ENCODE measurements at places on chromosomes 5 and 9.

GRCh38 chr9:19163631-19164030, 36.3 kb upstream of the PLIN2 start:
- DNase-seq = no peak

DNA sequence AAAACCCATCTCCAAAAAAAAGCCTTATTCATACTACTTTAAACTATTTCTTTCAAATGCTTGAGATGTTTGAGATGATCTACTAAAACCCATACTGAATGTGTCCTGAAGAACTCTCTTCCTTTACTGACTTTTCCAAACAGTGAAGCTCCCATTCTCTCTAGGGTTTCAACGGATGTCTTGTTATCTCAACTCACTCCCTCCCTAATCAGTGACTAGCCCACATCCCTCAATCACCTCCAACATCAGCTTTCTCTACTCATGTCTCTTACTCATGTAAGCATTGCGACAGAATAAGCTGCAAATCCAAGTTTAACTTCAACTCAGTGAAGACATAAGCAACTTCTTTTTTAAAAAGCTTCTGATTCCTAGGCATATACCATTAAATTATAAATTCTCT, 42.1 kb downstream of the WDR41 start:
- DNase-seq = no peak

- no peak for DNase-seq
Observed at GRCh38 chr5:150082374-150082773, 4.0 kb downstream of the CSF1R start.

DNA sequence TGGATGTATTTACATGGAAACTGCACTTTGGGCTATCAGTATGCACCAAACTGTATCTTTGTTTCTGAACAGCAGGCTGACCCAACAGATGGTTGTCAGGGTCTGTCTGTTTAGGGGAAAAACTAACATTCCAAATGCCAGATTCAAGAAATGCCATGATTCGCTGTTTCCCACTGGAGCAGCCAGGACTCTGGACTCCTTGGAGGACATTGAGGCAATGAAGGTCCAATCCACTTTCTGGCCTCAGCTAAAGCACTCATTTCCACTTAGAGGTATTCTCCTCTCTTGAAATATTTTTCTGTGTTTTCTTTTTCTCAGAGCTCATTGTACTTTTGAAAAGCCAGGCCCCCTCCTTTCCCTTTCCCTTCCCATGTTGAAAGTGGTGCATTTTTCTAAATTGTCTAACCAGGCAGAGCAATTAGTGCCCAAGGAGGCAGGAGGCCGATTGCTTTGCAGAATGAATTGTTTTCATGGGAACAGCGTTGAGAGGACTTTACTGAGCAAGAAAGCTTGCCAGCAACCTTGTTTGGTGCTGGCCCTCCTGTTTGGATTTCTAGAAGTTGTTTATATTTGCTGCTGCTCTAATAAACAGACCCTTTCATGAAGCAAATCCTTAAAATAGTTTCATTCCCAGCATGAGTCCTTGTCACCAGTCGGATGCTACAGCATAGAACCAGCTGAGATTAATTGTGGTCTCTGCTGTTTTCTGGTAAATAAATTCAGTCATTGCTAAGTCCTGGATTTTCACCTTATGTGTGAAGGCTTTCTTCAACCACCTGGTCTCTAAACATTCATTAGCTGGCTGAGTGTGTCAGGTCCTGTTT, 132.8 kb upstream of the TAF11L2 start:
- DNase-seq = no peak

DNA sequence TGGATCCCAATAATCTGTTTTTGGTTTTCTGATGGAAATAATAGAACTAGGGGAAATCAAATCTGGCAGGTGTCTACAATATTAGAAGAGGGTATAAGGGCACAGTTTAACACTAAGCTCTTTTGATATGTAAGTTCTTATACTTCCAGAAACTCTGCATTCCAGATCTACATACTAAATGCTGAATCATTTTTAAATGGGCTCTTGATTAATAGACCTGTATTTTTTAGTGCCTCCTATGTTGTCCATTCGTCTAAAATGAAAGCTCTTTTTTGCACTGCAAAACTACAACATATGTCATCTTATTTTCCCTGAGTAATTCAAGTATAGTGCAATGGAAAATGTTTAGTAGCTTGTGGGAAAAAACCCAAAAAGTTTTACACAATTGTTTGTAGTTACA, 44.2 kb downstream of the NR6A1 start:
- DNase-seq = no peak

DNA sequence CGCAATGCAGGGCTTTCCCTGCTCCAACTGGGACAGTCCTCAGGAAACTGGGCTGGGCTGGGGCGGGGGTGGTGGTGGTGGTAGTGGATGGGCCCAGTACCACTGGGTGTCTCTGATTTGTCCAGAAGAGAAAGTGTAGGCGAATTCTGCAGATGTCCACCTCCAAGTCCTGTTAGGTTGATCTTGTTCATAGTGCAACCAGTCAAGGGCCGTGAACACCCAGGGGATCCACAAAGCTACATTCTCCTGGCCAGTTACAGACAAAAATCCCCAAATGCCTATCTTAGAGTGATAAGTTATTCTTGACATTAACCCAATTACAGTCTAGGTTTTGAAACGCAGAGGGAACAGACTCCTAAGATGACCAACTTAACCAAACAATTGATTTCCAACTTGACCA, 97.5 kb upstream of the SHB start:
- no peak for DNase-seq

- no peak for DNase-seq
Observed at GRCh38 chr5:43547532-43547931, 9.3 kb downstream of the PAIP1 start.

DNA sequence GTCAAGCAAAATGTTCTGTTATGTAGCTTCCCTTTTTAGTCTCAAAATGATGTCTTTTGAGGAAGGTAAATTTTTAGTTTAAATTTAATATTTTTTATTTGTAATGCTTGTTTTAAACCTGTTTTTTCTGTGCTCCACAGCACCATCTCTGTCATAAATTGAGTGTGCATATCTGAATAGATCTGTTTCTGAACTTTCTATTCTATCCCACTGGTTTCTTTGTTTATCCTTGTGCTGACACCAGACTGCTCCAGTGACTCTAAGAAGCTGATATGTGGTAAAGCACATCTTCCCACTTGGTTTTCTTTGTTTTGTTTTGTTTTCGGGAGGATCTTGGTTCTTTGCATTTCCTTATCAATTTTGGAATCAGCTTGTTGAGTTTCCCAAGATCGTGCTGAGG, 7.1 kb upstream of the RNF145 start:
- no peak for DNase-seq

DNA sequence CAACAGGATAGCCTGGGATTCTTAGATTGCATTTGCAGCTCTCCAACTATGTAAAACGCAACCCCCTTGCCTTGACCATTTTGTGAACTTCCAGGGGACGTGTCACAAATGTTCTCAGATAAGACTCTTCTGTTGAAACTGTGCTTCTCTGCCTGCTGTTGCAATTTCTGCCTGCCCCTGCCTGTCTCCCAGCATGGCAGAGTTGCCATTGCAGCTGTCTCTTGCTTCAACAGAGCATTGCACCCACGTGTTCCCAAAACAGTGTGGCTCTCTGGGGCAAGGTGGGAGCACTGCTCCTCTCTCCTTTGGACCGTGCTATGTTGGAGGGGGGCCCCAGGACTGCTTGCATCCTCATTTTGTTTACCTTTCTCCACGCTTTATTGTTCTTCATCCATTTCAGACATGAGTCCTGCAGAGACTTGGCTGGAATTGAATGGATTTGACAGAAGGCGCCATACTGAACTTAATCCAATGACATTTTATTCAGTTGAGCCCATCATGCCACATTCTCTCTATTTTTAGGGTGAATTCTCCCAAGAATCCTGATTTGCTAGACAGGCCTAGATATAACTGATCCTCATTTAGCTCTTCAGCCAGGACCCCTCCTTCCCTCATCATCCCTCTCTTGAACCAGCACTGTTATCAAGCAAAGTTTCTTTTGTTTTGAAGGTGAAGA, 90.7 kb downstream of the MAT2B start:
- DNase-seq = no peak

- DNase-seq = no peak
Observed at GRCh38 chr9:100600521-100601079, 22.7 kb downstream of the CAVIN4 start.

- DNase-seq = no peak
Observed at GRCh38 chr5:83071286-83072051, 5.7 kb downstream of the TMEM167A start.

- DNase-seq = no peak
Observed at GRCh38 chr9:118473521-118473920, 769.3 kb downstream of the TLR4 start.

GRCh38 chr5:42985129-42986037, 54.7 kb downstream of the ANXA2R start:
- no peak for DNase-seq

- no peak for DNase-seq
Observed at GRCh38 chr9:132846109-132846917, 31.8 kb downstream of the AK8 start.

DNA sequence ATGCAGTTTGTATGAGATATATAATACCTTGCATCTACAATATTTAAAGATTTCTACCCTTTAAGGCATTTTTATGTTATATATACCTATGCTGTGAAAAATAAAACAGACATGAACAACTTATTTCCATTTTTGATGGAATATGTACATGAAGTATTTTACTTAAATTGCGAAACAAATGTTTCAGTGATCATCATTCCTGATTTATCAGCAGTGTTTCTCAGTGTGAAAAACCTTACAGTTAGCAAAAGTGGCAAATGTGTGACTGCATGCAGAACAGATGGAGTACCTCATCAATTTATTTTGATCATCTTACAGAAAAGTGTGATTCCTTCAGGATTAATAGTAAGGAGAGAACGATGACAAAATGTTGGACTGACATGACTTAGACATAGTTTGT, 43.1 kb downstream of the PRR16 start:
- DNase-seq = no peak

- no peak for DNase-seq
Observed at GRCh38 chr5:74567411-74567995, 73.0 kb downstream of the ENC1 start.

DNA sequence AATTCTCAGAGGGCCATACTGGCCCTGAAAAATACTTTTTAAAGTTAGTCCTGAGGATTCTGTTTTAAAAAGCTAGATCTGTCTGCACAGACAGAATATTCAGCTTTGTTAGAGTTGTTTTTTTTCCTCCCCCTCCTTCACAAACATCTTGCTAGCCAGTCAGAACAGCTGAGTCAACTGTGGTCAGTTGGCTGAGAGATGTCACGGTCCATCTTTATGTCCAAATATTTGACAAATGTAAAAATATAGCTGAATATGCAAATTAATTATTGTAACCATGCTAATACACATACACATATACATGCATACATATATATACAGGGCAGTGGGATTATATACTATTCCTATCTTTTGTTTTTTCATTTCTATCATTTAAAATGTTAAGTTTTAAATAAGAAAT, 33.9 kb downstream of the UNC13B start:
- no peak for DNase-seq

DNA sequence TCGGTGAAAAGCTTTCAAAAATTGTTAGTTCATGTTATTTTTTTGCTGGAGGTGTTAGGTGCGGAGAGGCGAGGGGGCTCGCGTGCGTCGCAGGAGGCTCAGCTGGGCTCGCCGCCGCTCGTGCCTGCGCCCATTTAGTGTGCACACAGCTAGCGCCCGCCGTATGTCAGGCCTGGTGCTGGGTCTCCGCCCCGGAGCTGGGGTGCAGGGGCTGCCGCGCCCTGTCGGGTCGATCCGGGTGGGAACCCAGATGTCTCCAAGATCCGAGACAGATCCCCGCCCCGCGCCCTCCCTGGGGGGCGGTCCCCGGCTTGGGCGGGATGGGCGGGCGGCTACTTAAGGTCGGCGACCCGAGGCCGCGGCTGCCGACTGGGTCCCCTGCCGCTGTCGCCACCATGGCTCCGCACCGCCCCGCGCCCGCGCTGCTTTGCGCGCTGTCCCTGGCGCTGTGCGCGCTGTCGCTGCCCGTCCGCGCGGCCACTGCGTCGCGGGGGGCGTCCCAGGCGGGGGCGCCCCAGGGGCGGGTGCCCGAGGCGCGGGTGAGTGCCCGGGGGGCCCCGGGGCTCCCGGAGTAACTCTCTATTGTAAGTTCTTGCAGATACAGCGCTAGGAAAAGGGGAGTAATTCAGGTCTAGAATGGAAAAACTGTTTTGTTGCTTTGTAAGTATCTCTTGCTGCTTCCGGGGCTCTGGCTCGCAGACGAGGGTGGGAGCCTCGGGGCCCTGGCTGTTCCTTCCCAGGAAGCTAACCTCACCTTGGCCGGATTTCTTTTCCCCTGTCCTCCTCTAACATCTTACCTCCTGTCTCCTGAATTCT, 31.7 kb downstream of the GSN start:
- DNase-seq = no peak

DNA sequence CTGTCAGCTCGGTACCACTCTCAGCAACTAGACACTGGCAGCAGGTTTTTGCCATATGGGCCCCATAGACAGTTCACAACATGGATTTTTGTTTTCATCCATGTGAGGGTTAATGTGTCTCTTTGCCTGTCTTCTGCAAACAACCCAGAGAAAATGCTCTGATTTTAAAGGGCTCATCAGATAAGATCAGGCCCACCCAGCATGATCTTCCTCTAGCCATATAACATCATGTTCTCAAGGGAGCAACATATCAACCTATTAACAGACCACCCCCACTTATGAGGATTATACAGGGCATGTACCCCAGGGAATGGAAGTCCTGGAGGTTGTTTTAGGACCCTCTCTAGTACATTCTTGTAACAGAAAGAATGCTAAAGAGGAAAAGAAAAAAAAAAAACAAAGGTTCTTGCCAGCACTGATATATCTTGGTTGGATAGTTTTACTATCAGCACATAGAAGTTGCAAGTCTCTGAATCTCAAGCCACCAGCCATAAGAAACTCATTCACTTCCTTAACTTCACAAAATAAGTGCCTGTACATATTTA, 1015.1 kb downstream of the TLE4 start:
- DNase-seq = no peak

GRCh38 chr5:150296496-150296895, 6.2 kb downstream of the ARSI start:
- no peak for DNase-seq

GRCh38 chr9:2838371-2839000, 5.4 kb downstream of the PUM3 start:
- DNase-seq = no peak

- DNase-seq = no peak
Observed at GRCh38 chr5:40481241-40481640, 198.5 kb upstream of the PTGER4 start.

- no peak for DNase-seq
Observed at GRCh38 chr5:149448831-149449714, 70.0 kb upstream of the IL17B start.

- DNase-seq = no peak
Observed at GRCh38 chr5:132184588-132184987, 43.1 kb downstream of the P4HA2 start.

DNA sequence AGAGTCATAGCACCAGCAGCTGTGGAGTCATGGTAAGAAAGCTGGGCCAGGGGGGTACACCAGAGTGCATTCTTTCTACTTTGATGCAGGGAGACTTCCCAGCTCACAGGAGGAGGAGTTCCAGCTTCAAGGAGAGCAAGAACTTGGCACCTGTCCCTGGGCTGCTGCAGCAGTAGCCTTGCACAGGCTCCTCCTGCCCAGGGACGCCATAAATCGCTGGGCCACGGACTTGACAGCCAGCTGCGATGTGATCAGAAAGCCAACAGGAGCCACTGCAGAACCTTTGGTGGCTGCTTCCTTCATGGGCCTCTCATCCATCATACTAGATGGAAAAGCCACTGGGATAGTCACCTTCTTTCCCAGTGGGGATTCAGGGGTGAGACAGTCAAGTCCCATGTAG, 234.7 kb downstream of the NMUR2 start:
- no peak for DNase-seq

GRCh38 chr5:180601591-180602480, 10.5 kb upstream of the SCGB3A1 start:
- DNase-seq = no peak

Measured in AG09309 (cell line).